ENCODE measurements at places on chromosomes 12 and 14.

DNA sequence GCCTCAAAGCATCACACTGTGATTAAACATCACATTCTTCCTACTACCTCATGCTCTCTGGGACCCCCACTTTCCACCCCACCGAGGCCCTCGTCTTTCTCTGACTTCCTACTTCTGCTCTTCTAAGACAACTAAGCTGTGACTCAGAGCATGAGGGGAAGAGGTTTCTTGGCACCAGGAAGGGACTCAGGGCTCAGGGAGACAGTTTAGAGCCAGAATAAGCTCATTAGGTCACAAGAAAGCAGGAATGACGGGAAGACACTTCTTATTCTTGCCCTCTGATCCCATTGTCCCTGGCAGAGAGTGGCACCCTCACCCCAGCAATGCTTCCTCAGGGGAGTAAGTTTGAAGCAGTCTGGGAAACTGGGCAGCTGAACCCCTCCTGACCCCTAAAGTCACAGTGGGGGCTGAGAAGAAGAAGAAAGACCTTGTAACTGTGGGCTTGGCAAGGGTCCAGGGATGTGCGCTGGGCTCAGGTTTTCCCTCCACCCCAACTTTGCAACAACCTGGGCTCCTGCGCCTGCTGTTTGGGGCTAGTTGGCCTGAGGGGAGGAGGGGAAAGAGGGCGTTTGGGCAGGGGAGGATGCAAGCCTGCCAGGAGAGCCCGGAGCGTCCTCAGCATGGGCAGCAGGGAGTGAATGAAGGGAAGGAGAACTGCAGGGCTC is 64.6 kb upstream of the ACTN1 start:
- no peak for DNase-seq

DNA sequence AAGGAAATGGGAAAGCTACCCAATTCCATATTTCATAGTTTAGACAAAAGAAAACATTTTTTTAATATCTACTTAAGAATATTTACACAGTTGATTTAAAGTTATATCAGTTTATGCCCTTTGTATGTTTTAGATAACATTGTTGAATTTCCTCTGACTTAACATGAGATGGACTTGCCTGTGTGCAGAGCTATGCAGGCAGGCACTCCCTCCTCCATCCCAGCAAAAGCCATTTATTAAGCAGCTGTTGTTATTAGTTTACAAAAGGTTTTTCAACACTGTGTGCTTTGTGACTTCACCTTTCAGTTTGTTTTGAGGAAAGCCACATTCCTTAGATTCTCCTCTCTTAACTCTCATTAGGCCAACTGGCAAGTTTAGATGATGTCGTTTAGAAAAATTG is 337.5 kb upstream of the PDE3A start:
- no peak for DNase-seq

DNA sequence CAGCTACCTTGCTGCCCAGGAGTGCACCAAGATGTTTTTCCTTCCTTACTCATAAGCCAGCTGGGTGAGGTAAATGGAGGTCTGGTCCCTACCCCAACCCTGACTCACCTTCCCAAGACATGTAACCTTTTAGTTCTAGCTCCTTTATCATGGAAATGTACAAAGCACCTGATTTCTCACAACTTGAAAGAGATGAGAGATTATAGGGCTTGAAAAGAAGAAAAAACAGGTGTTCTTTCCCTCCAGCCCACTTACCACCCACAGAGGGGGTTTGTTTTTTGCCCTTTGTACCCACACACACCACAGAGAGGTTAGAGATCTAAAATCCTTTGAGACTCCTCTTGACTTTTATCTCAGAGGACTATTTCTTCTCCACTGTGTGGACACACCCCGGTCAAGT is 21.1 kb downstream of the PLXNC1 start:
- no peak for DNase-seq

- no peak for DNase-seq
These were observed 42.2 kb upstream of the DBX2 start for GRCh38 chr12:45093051-45093450.

GRCh38 chr12:130975116-130975515 is 21.4 kb downstream of the ADGRD1 start:
- DNase-seq = no peak

DNA sequence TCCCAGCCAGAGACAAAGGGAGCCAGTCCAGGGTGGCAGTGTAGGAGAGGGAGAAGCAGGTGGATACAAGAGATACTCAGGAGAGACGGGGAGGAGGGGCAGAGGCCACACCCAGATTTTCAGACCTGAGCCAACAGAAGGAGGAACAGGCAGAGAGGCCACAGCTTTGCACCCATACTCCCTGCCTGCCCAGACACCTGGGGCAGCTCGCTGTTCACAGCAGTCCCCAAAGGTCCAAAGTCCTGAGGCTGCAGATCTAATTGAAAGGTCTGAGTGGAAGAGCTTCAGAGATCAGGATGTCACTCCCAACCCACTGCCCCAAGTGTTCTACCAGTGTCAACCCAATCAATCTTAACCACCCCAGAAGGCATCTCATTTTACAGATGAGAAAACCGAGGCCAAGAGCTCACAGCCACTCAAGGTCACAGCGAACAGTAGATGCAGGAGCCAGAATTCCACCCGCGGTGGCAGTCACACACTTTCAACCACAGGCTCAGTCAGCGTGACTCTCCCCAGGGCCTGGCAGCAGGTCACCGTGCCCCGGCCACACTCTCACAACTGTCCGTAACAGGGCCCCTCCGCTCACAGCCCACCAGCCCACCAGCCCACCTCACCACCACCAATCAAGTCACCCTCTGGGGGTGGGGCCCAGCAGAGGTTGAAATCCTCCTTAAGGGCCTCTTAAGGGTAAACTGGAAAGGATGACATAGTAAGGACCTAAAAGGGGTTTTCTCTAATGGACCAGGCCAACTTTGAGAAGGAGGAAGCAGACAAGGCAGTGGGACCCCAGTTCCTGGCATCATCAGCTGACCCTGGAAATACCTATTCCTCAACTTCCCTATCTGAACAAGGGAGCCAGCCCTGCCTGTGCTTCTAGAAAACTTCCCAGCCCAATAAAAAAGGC is 33.3 kb downstream of the ACTN1 start:
- peak; percentile 53 for DNase-seq

DNA sequence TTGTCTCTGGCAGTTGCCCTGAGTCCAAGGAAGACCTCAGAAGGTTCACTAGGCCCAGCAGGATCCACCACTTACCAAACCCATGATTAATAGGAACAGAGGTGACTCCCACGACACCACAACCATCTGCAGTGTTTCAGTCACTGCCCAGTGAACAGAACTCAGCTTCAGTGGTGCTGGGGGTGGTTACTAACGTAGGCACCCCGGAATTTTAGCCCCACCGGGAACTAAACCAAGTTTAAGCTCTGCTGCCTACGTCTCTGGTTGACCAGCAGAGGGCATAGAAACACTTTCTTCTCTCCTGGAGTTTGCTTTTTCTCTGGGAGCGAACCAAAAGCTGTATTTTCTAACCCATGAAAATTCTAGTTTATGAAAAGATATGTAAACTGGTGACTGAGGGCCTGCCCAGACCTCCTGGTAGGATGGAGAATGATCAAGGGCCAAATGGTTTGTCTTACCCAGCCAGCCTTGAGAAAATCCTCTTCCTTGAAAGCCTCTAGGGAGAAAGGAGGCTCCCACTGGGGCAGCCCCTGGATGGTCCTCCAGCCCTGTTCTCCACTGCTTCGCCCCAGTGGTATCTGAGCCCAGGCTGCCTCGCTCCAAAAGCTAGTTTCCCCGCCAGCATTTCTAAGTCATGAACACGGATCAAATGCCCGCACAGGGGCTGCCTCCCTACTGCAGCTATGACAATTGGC is 379.8 kb downstream of the DPF3 start:
- DNase-seq = peak; percentile 33

GRCh38 chr14:102000902-102001301 is 36.5 kb downstream of the DYNC1H1 start:
- DNase-seq = no peak

DNA sequence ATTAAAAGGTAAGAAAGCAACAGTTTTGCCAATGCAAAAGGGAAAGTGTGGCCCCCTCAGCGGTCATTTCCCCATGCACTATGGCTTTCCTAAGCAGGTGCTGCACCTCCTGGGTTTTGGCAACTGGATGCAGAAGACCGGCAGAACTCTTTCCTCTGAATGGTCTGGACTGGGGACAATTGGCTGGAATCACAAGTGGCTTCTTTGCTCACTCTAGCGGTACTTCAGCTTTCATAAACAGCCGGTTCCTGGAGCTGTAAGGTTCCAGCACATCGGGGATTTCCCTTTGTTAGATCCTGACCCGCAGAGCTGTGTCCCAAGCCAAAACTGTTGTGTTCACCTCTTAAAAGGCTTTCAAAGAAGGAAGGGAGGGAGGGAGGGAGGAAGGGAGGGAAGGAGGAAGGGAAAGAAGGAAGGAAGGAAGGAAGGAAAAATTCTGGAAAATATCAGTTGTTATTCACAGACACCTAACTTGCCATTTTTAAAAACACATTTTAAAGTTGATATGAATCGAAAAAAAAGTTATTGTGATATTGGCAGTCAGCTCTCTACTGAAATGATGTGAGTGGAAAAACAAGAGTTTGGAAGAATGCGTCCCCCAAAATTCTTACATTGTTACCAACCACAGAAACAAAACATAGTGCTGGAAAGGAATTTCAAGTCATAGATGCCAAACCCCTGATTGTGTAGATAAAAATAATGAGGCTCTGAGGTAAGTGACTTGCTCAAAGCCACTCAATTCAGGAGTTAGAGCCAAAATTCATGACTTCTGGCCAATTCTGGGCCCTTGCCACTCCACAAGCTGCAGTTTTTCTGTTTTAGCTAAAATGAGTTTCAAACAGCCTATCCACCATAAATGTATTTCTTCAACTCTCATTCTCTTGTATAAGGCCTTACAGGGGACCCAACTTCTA is 220.6 kb upstream of the HMGA2 start:
- DNase-seq = peak; percentile 9

- DNase-seq = no peak
These were observed 7.8 kb upstream of the ERP27 start for GRCh38 chr12:14946162-14946561.

- no peak for DNase-seq
These were observed 8.9 kb upstream of the FAIM2 start for GRCh38 chr12:49912345-49913255.

DNA sequence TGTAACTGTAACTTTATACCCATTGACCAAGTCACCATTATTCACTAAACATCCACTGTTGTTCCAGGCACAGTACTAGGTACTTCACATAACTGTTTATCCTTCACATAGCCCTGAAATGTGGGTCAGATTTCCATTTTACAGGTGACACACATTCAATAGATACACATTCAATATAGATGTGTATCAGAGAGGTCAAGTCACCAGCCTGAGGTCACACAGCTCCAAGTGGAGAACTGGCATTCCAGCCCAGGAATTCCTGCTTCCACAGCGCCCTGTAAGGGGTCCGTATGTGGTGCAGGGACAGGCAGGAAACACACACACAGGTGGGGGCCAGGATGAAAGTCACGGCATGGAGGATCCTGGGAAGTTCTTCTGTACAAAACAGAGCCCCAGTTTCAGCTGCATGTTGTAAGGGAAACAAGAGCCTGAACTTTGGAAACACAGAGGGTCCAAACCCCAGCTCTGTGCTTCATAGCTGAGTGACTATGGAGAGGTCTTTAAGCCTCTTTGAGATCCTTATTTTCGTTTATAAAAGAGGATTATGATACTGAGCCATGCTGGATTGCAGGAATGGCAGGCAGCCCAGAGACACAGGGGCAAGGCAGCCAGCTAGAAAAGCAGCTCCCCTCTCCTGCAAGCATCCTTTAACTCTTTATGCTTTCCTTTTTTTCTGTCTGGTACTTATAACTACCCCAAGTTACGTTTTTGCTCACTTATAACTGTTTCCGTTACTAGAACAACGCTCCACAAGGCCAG is 50.3 kb upstream of the DICER1 start:
- no peak for DNase-seq

GRCh38 chr12:95859344-95859816 is 628 bp downstream of the SNRPF start:
- DNase-seq = peak; percentile 59

DNA sequence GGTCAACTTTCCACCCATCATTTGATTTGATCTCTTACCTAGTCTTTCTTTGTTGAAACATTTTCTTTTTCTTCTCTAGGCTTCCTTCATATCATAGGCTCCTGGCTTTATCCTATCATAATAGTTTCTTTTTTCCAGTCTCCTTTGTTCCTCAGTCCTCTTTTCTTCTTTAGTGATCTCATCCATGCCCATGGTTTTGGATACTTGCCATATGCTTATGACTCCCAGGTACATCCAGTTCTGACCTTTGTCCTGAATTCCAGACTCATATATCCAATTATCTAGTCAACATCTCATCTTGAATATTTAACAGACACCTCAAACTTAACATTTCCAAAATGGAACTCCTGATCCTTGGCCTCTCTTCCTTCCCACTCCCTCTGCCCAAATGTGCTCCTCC is 36.1 kb upstream of the KRAS start:
- DNase-seq = no peak

- DNase-seq = no peak
These were observed 6.6 kb downstream of the BRF1 start for GRCh38 chr14:105294142-105294597.

DNA sequence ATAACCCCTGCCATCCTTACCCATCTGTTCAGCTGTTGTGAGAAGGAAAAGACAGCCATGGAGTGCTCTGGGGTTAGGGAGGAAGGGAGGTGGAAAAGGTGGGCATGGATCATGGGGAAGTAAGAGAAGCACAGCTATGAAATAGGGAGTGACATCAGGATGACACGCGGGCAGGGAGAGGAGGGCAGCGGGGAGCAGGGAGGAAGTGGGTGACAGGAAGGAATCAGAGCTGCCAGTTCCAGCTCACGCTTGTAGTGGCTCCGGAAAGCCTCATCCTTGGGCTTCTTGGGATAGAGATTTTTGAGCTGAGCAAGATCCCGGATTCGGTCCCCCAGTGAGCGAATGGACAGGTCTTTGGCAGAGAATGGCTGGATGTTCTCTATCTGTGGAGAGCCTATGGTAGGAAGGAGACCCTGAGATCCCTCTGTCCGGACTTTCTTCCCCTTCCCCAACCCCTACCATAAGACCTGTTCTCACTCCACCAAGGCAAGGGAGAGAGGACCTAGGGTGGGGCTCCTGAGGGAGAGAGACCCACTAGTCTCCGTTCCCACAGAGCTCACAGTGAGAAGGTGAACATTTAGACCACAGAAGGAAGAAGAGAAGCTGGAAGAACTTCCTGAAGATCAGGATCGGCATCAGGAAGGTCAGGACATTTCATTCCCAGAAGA is 10.3 kb downstream of the NAB2 start:
- DNase-seq = no peak

DNA sequence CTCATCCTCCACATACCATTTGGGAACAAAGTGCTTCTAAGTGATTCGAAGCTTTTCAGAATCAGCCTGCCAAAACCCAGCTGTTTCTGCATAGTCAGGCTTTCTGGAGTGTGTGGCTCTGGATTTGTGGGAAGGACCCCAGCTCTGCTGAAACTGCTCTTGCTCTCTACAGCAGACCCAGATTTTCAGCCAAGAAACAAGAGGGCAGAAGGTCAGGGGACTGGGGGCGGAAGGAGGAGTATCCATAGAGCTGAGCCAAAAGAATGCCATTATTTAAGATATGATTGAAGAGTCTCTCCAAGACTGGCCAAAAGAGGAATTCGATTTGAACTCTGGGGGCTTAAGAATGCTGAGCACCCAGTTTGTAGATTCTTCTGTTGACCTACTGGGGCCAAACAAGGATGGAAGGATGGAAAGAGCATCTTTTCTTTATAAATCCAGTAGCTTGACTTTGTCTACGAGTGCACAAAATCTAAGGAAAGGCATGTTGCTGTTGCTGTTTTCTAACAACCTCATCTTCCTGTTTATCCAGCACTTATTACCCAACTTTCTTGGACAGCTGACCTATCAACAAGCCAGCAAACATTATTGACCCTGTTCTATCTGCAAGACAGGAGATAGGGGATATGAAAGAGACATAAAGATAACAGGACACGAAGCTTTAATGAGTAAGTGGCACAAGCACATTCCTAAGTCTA is 29.2 kb downstream of the FBLN5 start:
- DNase-seq = no peak
